ENCODE measurements at places on chromosomes 2 and 18. TPM values are rescaled to one million over a fixed set of nuclear protein-coding genes. Genes with fewer than 3 reads are reported as not detected.

Gene SPC25
- 27.3 TPM for total RNA-seq

Gene PARD6G
- 1.3 TPM for total RNA-seq

Gene OR6B2
- total RNA-seq, result not detected

Gene RAPGEF4
- 0.47 TPM for total RNA-seq

Gene SNED1
- 2.2 TPM for total RNA-seq

Gene ACVR2A
- total RNA-seq, result 1.4 TPM

Gene OXER1
- not detected for total RNA-seq

Gene MAPK4
- total RNA-seq, result not detected

- no peak for DNase-seq
These were observed 4.3 kb downstream of the TGOLN2 start for GRCh38 chr2:85323351-85323987.

GRCh38 chr2:133680343-133681049, 112.2 kb upstream of the NCKAP5 start:
- no peak for DNase-seq

DNA sequence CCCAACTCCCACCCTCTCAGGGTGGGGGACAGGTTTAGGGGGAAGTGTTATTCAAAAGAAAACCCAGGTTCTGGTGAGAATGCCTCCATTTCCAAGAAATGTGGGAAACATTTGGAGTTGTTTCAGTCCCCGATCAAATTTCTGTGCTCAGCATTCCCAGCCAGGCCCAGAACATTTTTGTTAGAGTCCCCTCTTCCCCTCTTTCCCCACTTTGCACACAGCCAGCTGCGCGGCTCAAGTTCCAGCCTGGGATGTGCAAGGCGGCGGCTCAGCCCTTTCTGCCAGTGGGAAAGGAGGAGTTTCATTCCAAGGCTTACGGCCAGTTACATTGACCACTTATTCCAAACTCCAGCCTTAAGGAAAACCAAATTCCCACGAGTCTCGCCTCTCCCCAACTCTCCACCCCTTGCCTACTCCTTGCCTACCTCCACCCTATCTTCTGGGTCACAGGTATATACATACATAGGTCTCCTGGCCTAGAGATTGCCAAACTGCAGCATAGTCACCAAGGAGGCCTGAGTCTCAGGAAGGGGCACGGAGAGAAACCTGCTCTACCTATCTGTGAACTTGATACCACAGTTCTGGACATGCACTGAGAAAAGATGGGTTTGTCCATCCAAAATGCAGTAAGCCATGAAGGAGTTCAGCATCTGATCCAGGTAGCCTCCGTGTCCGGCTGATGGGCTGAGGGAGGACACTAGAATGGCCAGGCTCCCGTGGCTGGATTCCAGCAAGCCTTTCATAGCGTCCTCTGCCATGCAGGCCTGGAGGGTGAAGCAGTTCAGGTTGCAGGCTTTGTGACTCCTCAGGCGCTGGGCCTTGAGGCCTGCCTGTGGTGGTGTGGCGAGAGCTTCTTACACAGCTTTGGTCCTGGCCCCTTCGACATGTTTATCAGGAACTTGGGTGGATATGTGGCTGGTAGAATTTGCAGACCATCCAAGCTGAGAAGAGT, 154.5 kb downstream of the ZFP36L2 start:
- no peak for DNase-seq

GRCh38 chr2:159564081-159564480, 52.3 kb downstream of the BAZ2B start:
- DNase-seq, result no peak

DNA sequence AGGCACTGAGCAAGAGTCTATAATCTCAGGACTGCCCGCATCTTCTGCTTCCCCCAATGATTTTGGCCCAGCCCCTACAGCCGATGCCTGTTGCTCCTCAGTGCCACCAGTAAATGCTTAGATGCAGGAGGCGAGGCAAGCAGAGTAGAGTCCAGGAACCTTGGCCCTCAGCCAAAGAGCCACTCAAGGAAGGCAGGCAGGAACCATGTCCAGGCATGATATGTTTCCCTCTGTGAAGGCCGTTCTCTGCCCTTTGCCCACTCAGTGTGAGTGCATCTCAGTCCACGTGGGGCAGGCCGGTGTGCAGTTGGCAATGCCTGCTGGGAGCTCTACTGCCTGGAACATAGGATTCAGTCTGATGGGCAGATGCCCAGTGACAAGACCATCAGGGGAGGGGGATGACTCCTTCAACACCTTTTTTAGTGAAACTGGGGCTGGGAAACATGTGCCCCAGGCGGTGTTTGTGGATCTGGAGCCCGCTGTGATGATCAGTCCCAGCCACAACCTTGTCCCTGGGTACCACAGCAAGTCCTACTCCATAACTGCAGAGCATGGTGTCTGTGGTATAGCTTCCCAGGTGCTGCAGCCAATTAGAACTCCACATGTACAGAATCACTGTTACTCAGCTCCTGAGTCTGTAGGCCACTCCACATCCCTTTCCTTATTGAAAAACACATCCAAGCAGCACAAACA, 9.7 kb upstream of the DNAJB2 start:
- no peak for DNase-seq

DNA sequence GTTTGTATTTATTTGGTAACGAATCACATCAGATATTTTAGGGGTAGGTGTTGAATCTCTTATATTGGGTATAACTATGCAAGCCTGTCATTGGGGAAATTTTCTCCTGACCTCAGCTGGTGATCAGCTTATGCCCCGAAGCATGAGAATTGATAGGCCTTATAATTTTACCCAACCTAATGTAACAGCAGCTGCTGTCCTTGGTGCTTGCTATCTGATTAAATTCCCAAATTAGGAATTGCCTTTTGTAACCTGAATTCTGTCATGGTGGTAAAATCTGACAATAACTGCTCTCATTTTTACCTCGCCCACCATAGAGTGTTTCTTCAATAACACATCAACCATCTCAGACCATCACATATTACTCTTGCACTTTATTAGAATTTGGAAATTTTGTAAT, 1542.6 kb upstream of the PIK3C3 start:
- DNase-seq, result no peak

DNA sequence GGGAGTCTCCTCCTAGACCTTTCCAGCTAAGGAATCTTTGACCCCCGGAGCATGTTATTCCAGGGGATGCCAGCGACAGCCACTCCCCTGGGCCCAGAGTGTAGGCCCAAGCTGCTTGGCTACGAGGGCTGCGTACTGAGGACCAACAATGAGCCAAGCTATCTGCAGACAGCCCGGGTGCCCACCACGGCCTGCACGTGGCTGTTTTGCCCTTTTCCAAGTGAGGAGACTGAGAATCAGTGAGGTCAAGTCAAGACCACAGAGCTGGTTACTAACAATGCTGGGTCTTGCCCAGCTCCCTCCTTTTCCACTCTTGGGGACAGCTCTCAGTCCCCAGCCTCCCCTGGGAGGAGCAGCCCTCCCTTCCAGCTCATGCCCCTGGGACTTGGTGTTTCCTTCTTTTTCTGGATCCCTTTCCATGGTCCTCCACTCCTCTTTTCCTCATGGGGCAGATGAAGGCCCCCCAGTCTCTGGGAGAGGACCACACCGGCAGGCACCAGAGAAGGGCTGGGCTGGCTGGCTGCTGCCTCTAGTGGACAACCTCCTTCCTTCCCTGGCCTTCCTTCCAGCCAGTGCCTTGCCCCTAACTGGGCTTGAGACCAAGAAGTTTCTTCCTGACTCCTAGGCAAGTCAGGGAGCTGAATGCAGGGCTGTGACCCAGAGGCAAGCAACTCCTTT, 550 bp upstream of the MALL start:
- DNase-seq, result peak; percentile 70

GRCh38 chr2:50492477-50492851, 539.5 kb downstream of the NRXN1 start:
- peak; percentile 46 for DNase-seq

DNA sequence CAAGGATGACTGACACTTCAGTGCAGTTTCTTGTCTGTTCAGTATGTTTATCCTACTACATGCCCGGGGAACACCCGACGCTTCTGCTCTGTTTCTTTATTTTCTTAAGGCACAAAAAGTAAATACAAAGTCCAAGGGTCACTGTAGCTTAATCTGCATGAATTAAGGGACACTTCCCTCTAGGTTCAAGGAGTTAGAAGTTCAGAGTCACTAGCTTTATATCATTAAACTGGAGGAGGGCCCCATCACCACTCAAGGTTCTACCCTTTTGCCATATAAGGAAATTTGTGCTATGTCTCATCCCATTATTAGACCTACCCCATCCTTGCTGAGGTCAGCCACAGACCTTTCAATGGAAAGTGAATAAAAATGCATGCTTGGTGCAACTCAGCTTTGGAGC, 27.6 kb upstream of the RMDN2 start:
- DNase-seq, result peak; percentile 26

GRCh38 chr2:153232464-153232863, 246.1 kb downstream of the RPRM start:
- DNase-seq, result no peak

GRCh38 chr2:44932079-44932478, 9.4 kb upstream of the SIX3 start:
- no peak for DNase-seq

DNA sequence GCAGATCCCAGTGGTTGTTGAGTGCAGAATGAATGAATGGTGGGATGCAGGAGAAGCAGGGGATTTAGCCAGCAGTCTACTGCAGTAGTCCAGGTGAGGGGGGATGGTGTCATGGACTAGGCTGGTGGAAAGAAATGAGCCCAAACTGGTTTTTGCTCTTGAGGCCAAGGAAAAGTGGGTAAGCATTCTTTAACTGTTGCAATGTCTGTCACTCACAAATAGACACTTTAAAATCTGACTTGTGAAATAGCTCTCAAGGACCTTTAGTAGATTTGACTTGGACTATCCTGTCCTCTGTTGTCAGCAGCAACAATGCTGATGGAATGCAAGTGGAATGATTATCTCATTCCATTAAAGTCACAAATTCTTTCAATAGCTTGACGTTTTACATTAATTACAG, 37.5 kb upstream of the STK17B start:
- no peak for DNase-seq

- DNase-seq, result no peak
These were observed 117.7 kb upstream of the SMIM21 start for GRCh38 chr18:75545189-75545588.

DNA sequence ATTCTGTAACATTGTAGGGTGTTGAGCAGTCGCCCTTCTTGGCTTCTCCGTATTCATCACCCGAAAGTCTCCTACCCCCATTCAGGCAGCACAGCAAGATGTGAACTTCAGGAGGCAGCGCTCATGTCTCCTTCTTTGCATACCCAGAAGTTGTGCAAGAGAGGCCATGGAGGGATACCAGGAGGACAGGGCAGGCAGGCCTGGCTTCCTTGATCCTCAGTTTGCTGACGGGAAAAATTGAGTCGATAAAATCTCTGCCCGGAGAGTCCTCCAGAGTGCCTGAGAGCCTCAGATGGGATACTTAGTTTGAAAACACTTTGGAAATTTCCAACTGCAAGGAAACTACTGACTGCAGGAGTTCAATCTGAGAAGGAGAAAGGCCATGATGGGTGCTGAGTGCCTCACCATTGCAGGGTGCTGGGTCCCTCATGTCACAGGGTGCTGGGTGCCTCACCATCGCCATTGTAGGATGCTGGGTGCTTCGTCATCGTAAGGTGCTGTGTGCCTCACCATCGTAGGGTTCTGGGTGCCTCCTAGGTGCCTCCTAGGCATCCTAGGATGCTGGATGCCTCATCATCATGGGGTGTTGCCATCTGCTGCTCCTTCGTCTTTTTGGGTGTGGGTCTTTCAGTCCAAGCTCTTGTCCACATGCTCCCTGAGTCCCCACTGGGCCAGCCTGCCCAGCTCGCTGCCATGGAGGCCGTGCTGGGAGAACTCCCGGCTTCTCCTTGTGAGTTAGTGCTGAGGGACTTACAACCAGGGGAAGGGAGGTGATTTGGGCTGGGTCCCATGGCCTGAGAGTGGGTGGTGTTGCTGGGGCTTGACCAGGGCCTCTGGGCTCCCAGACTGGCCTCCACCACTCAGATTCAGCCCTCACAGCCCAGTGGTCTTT, 162.4 kb downstream of the DDX1 start:
- no peak for DNase-seq

DNA sequence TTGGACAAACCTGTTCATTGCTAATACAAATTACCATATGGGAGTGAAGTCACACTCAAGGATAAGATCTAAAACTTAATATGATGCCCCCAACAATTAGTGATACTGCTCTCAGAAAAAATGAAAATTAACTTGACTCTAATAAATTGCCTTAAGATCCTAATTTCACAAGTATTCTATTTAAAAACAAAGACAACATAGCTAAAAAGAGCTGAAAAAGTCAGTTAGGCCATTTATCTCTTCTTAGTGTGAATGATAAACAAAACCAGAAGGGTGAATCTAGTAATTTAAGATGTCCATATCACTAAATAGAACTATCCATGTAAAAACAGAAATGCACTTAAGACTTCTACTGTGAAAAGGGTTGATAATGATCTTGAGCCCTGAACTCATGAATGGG, 53.4 kb downstream of the FN1 start:
- no peak for DNase-seq

DNA sequence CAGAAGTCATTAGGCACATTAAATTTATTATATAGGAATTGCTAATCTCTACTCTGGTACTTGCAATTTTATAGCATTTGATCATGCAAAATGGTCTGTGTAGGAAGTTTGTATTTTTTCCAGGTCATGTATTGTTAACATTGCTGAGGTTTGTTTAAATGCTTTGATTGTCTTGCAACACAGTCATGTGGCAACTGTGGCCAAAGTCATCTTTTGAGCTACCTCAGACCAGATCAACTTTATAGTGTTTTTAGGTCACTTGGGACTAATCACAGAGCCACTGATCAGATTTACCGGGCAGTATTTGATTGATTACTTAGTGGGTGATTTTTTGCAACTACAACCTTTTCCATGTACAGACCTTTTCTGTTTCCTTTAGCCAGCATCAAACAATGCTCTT, 3.7 kb downstream of the SERPINB5 start:
- no peak for DNase-seq

DNA sequence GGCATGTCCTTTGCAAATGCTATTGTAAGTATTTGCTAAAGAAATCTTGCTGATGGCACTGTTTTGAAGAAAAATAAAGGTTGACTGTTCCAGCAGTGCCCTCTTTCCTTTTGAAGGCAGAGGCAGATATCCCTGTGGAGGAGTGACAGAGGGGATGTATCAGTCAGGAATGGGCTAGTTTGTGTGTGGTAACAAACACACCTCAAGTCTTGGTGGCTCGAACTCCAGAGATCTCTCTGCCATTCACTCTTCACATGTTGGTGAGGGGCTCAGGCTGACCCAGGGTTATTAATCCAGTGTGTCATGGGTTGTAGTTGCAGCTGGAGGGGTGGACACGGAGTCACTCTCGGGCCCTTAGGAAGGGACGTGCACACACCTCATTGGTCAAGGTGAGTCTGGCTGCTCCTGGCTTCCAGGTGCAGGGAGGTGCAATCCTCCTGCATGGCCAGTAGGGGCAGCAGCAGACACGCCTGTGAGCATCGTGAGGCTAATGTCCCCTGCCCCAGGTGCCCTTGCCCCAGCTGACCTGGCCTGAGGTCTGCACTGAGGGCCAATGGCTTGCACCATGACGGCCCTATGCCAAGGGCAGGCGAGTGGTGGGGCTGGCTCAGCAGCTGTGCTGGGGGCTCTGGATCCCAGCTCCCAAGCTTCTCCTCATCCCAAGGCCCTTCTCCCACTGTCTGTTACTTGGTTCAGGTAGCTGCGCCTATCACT, 146.5 kb downstream of the ASB1 start:
- no peak for DNase-seq

All from M059J (cell line).